ENCODE measurements at places on chromosomes 16 and 17.

DNA sequence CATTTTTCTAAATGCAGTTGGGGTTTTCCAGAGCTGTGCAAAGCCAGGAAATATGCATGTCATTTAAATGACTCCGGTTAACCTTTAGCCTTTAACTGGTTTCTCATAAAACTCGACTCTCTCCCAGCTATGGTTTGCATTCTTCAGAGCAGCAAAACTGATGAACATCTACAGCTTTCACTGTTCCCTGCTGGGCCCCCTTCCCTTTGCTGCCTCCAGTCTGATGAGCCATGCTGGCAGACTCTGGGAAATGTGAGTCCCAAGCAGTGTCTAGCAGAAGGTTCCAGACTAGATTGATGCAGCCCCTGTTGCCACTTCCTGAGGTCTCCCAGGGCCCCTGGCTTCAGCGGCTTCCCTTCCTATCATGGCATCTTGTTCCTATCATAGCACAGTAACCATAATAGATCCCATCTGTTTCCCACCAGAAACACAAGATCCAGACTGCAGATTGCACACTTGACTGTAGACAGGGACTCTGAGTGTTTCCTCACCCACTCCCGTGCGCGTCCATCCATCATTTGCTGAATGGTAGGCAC is 135.4 kb downstream of the CLEC16A start:
- DNase-seq = peak; percentile 52

- DNase-seq = no peak
Measured at GRCh38 chr17:79072544-79072943, 2.1 kb upstream of the ENGASE start.

- peak; percentile 46 for DNase-seq
Measured at GRCh38 chr16:87324411-87325275, 7.5 kb upstream of the C16orf95 start.

DNA sequence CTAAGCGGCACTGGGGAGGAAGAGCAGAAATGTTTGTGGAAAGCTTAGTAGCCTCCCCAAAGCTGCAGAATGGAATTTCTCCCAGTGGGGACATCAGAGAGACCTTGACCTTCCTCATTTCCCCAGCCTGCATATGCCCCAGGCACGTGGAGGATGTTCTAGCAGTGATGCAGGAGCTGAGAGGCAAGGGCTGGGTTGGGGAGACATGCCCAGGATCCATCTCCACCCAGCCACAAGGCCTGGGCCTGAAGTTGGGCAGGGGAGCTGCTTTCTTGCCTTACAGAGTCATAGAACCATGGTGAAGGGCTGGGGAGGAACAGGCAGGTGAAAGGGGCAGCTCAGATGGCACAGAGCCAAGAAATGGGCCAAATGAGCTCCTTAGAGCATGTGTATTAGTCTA is 104.0 kb downstream of the TMEM132E start:
- no peak for DNase-seq

DNA sequence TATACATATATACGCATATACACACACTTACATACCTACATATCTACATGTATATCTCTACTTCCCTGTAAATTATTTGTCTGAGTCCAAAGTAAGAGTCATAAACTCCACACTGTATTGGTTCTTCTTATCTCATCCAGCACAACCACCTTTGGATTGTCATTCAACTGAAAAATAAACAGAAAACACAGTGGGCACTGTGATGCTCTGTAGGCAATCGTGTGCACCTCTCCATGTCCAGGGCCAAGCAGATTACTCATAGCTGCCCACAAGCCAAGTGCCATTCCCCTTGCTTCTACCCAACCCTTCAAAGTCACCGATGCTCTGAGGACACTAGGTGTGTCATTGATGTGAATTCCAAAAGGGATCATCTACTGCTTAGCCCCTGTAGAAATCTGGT is 12.9 kb upstream of the TEKT3 start:
- DNase-seq = no peak

DNA sequence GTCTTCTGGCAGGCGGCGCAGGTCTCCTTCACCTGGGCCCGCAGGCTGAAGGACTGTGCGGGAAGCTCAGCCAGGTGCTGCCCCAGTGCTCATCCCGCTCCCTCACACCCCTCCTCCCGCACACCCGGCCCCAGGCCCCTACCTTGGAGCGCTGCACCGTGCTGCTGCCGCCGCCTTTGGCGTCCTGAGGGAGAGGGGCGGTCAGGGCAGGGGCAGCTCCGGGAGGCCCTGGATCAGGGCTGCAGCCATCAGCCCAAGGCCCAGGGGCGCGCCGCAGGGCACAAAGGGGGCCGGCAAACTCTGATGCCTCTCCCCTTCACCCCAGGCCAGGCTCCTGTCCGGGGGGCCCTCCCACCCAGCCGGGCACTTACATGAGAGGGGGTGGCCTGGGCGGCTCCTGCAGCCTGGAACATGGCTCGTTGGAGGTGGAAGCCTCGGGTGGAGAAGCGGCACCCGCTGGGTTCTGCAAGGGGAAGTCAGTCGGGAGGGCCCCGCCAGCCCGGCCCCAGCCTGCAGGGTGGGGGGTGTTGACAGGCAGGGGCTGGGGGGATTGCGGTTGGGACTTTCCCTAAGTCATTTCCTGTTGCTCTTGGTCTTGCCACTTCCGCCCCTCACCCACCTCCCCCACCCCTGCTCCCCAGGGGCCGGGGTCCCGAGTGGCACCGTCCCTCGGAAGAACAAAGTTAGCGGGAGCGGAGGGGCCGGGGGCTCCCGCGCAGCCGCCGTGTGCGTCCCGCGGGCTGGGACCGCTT is 863 bp downstream of the LIMD2 start:
- DNase-seq = peak; percentile 84

DNA sequence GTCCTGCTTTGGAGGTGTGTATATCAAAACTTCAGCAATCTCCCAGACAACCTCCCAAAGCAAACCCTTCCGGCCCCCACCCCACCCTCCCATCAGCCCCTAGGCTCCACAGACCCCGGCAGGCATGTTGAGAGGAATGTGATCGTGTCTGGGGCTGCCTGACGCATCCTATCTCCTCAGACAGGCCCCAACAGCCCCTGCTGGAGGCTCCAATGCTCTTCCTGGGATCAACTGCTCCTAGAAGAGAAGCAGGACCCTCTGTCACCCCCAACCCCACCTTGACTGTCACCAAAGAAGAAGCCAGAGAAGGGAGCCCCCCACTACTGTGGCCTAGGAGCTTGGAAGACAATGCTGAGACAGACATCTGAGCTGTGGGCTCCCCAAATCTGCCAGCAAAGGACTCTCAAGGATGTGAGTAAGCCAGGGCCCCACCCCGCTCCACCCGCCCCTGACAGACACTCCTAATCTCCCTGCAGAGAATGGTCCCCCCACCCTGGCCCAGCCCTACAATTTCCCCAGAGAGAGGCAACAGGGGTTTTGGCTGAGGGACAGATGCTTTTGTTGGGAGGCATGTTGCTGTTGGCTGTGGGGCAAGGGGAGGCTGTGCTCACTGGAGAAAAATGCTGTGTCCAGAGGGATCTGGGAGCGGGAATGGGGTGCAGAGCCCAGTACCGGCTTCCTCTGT is 1.6 kb upstream of the KRT14 start:
- DNase-seq = no peak

- DNase-seq = no peak
Measured at GRCh38 chr17:57375040-57375769, 118.9 kb downstream of the MSI2 start.

- no peak for DNase-seq
Measured at GRCh38 chr16:81830845-81831540, 51.9 kb downstream of the PLCG2 start.

GRCh38 chr17:37148156-37148555 is 199.4 kb downstream of the AATF start:
- DNase-seq = no peak

DNA sequence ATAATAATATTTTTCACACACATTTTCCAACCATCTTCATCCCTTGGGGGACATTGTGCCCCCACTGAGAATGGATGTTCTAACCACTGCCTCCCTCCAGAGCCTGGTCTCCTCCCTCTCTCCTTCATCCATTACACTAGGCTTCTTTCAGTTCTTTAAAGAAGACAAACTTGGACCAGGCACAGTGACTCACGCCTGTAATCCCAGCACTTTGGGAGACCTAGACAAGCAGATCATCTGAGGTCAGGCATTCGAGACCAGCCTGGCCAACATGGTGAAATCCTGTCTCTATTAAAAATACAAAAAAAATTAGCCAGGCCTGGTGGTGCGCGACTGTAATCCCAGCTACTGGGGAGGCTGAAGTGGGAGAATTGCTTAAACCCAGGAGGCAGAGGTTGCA is 6.5 kb downstream of the ALOX15 start:
- DNase-seq = no peak
